ENCODE measurements at places on chromosomes 6 and 20. TPM values are rescaled to one million over a fixed set of nuclear protein-coding genes. Genes with fewer than 3 reads are reported as not detected.

DNA sequence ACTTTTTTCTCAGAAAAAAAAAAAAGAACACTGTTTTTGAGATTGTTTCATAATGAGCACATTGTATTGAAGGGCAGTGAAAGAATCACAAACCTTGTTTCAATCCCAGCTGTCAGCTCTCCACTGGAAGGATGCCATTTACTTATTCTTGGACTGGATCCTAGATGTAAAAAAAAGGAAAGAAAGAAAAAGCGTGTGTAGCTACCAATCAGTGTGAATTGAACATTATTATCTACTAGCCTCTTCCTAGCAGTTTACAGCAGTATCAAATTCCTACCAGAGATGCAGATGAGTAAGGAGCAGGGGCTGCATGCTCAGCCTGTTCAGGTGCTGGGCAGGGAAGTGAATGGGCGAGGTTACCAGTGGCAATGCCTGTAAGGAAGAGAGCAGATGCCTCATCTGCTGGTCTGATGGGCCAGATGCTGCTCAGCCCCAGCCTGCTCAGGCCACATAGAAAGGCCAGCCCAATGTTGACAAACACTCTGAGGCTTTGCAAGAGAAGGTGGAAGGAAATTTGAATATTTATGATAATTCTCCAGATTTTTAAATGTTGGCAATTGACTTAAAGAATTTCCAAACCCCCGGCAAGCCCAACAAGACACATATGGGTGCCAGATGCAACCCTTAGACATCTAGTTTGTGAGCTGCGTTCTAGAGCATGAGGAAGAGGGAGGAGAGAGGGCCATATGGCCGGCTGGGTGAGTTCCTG is 189.5 kb downstream of the IBTK start:
- no peak for DNase-seq

GRCh38 chr20:10075606-10076005 is 40.8 kb downstream of the ANKEF1 start:
- DNase-seq = no peak

DNA sequence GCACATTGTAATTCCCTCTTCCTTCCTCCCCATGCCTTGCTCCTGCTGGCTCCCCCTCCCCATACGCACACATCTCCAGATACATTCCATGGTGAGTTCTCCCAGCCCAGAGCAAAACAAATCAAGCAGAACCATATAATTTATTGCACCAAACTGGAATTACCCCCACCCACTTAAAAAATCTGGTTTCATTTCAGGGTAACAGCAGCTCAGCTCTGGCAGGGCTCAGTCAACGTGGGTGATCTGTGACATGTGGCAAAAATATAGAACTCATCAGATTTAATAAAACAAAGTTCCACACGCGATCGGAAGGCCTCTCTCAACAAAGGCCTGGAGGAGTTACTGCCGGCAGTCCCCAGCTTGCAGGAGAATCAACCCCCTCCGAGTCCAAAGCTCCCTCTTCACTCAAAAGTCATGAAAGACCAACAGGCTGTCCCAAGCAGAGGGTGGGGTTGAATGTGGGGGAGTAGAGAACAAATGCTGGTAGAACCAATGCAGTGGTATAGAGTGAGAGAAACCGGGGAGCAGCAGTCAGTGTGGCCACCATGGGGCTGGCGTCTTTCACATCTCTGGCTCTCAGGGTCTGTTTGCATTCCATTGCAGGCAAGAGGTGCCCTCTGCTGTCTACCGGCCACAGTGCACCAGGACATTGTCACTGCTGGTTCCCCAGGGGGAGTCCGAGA is 323.3 kb upstream of the NT5E start:
- peak; percentile 61 for DNase-seq

DNA sequence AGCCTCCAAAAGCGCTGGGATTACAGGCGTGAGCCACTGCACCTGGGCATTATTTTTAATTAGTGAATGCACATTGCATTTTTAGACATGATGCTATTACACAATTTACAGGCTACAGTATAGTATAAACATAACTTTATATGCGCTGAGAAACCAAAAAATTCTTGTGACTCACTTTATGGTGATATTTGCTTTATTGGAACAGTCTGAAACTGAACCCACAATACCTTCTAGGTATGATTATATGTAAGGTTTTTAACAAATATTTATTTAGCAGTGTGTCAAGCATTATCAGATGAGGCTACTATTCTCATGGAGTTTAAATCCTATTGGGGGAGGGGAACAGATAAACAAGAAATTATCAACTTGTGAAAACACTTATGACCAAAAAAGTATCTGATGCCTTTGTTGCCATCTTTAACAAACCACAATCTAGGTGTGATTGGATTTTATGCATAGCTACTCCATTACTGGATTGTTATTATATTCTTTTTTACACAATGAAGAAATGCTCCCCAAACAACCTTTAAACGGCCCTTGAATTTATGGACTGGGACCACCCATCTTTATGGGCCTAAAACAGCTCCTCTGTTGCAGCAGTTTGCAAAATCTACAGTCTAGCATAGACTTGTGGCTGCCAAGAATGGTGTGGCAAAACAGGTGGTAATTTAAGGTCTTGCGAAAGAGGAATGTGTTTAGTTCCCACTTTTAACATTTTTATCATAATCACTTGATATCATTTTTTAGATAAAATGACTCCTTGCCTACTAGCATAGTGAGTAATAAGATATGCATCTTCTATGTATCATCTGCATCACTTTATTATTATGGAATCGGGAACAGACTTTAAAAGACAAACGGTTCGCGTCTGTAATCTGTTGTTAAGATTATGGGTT is 159.2 kb upstream of the C6orf118 start:
- no peak for DNase-seq

GRCh38 chr6:34073540-34073939 is 72.3 kb downstream of the GRM4 start:
- no peak for DNase-seq

GRCh38 chr6:63759605-63760105 is 124.1 kb downstream of the PHF3 start:
- DNase-seq = no peak

GRCh38 chr6:40376113-40376650 is 211.0 kb downstream of the LRFN2 start:
- no peak for DNase-seq

- DNase-seq = no peak
Measured at GRCh38 chr6:136920671-136921380, 1.3 kb upstream of the SLC35D3 start.

The ZBP1 gene
- total RNA-seq = not detected

The DACT2 gene
- not detected for total RNA-seq

The CHMP4B gene
- 22.6 TPM for total RNA-seq

The DNMT3B gene
- total RNA-seq = 1.0 TPM
